CD4-positive, alpha-beta T cell treated with Interleukin-2 at 100 ng/mL for 4 hours (primary cell): ENCODE measurements at places on chromosomes 16 and 17.

GRCh38 chr16:4544473-4544872 is 5.9 kb upstream of the CDIP1 start:
- no peak for DNase-seq

DNA sequence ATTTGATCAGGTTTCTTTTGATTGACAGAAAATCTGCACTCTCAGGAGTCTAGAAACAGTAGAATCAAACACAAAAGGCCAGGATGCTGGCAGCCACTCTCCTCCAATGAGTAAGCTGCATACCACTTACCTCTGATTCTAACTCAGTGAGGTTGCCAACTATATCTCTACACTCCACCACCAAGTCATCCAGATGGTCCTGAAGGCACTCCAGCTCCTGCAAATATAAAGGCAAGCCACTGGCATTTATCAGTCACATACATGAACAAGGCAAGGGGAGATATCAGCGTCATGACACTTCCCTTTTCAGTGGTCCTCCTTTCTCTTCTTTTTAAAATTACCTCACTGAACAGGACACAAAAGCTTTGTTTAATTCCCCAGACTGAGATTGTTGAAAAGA is 53.1 kb upstream of the CLEC18B start:
- DNase-seq, result no peak

- DNase-seq, result no peak
Observed at GRCh38 chr17:2975469-2975958, 87.9 kb downstream of the OR1D5 start.

- no peak for DNase-seq
Observed at GRCh38 chr17:30981531-30982519, 11.0 kb downstream of the RNF135 start.

DNA sequence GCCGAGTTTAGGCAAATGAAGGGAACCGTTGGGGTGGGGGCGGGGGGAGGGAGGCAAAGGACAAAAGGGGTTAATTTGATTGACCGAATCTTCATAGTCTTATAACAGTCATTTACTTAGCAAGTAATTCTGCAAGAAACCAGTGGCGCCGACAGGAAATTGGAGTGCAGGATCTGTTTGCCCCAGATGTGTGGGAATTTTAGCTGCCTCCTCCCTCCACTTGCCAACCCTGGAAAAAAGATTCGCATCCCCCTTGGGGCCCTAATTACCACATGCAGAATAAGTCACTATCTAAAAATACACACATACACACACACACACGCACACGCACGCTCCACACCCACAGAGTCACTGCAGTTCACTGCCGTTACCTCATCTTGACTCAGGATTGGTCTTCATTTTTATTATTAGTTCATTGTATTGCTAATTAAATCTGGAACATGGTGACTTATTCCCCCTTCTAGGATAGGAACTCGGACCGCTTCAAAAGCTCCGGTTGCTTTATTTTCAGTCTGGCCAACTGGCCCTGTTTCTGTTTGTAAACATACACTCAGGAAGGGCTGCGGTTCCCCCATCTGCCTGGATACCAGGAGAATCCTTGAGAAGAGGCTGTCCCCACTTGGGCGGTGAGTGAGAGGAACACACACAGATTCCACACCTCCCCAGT is 241.6 kb upstream of the SALL1 start:
- DNase-seq, result no peak

GRCh38 chr17:4485676-4486646 is 12.7 kb upstream of the SPNS2 start:
- DNase-seq, result peak; percentile 55

- DNase-seq, result peak; percentile 16
Observed at GRCh38 chr17:330993-331701, 21.5 kb downstream of the RPH3AL start.

GRCh38 chr17:15000661-15001060 is 264.5 kb downstream of the PMP22 start:
- no peak for DNase-seq
